ENCODE measurements at places on chromosomes 16 and 17.

- DNase-seq: no peak
These were observed 87.8 kb downstream of the GNAO1 start for GRCh38 chr16:56279132-56279531.

- no peak for DNase-seq
These were observed 257.1 kb downstream of the BCAS3 start for GRCh38 chr17:60934723-60935122.

GRCh38 chr16:77896415-77897128, 108.2 kb downstream of the VAT1L start:
- DNase-seq: no peak

GRCh38 chr17:67546578-67547527, 169.8 kb downstream of the PITPNC1 start:
- DNase-seq: no peak

DNA sequence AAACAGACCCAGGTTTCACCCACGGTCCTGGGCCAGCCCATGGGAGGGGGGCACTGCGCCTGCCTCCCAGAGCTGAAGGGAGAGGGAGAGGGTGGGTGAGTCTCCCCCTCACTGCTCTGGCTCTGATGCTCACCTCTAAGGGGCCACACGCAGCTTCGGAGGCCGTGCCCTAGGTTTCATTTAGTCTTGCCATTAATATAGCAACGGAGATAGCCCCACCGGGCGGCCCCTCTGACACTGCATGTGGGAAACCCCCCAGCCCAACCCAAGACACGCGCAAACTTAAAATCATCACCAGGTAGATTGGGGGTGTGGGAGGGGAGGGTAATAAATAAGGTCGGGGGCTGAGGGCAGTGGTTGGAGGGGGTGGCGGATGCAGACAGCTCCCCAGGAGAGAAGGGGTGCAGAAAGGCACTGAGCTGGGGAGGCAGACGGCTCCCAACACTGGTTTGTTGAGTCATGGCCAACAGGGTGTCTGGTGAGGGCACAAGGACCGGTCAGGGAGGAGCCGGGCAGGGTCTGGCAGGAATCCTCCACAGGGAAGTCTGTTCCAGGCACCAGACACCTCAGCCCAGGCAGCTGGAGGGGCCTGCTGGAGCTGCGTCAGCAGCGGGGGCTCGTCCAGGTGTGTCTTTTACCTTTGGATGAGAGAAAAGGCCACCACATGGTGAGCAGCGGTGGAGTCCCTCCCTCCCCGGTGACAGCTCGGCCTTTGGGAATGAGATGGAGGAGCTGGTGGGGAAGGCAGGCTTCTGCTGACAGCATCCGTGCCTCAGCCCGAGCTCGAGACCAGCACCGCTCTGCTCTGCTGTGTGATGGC, 32.0 kb upstream of the DOC2B start:
- DNase-seq: no peak

- no peak for DNase-seq
These were observed 62.4 kb upstream of the NLK start for GRCh38 chr17:27980043-27980442.

- DNase-seq: no peak
These were observed 610.7 kb downstream of the KCNJ2 start for GRCh38 chr17:70780031-70780430.

DNA sequence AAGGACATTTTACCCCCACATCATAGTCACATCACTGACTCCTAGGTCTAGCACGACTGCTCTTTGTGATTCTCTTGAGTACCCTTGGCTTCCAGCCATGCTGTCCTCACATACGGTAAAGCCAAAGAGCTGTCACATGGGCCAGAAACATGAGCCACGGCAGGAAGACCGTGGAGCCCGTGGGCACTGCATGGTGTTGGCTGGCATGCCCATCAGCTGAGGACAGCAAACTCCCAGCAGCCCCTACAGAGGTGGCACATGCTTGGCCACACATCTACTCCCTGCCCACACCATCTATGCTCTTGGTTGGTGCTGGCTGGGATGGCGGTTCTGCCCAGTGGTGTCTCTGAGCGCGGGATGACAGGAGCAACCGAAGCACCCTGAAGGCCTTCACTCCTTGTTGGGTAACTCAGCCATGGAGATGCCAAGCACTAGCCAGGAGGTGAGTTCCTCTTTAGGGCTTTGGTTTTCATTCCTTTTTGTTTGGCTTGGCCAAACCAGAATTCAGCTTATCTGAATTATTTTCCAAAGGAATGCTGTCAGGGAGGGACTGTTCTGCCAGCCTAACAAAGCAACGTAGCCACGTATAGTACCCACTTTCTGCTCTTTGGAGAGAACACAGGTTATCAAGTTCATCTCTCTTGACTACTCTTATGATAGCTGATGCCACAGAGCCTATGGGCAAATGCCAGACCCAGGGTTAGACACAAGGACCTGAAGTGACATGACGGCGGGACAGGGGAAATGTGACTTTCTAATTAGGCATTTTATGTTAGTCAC, 10.0 kb downstream of the TNFAIP1 start:
- no peak for DNase-seq

GRCh38 chr17:61456688-61457225, 4.5 kb downstream of the TBX4 start:
- DNase-seq: no peak

- no peak for DNase-seq
These were observed 1.4 kb downstream of the CDK5R1 start for GRCh38 chr17:32488177-32488542.

GRCh38 chr16:68943961-68944360, 100.6 kb downstream of the TANGO6 start:
- no peak for DNase-seq

DNA sequence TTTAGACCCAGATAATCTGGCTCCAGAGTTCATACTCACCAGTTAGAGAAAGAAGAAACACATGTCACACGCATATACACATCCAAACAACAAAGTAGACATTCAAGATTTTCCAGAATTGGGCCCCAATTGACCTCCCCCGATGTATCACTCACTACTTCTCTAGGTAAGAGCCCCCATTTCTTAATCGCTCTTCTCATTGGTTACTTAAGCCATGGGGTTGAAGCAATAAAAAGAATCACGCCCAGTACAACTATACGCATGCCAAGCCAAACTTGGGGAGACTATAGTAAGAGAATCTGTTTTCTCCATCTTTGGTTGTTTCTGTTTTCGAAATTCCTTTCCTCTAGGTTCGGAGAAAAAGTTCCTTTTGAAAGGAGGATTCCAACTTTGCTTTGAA, 565 bp downstream of the DDX52 start:
- DNase-seq: no peak

DNA sequence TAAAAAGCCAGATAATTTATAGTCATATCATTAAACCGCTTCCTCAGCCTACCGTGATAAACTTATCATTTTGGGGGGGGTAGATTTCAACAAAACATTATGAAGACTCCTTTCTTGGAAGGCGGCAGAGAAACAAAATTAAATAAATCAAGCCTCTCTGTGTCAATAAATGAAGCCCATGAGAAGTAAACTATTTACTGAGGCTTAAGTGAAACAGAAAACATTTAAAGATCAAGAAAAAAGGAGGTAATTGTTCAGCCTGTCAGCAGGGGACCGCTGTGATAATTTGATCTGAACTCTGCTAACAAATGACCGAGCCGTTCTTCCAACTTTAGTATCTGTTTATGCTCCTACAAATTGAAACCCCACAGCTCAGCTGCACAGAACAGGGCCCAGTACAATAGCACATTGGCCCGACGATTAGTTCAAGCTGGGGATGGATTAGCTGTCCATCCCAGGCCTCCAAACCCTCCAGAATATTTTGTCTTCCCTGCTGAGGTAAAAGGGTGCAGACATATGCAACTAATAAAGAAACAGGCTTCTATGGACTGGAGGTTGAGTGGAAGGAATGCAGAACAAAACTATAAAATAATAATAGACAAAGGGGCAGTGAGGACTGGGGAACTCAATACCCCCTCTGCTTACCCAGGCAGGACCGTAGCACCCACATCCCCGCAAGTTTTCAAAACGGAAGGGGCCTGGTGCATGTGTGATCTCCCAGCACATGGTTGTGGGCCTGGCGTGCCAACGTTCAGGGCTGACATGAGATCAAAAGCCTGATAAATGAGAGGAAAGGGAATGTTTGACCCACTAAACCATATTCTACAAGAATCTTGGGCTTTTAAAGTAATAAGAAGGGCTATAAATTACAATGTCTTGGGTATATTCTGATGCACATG, 298.1 kb upstream of the IRX5 start:
- DNase-seq: no peak

DNA sequence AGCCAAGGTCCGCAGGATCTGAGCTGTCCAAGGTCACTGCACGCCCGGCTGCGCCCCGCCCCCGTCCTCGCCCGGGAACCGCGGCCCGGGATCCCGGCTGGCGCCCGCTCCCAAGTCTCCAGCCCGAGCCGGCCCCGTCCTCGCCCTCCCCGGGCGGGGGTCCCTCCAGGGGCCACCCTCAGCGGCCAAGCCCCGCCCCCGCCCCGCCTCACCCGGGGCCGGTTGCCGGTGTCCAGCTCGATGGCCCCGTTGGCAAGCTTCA, 216 bp downstream of the VPS9D1 start:
- DNase-seq: no peak

DNA sequence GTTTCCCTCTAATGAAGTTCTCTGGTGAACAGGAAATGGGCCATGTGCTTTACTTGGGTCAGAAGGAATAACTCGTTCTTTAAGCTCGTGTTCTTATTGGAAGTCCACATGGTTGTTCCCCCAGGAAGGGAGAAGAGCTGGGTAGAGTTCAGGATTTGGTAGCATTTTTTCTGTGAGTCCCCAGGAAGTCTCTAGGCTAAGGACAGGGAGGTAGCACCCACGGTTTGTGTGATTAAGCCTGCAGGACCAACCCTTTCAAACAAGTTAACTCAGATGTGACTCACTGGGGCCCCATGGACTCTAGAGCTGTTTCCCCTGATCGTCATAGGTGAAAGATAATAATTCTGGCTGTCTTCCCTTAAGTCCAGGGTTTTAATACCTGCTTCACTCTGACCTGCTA, 16.4 kb downstream of the SAP30BP start:
- no peak for DNase-seq

- DNase-seq: no peak
These were observed 5.2 kb upstream of the CCDC182 start for GRCh38 chr17:57750109-57750871.

GRCh38 chr16:66219491-66219890, 147.0 kb upstream of the CDH5 start:
- DNase-seq: no peak

GRCh38 chr16:17939723-17940122, 396.8 kb downstream of the NPIPA8 start:
- no peak for DNase-seq

- no peak for DNase-seq
These were observed 10.1 kb upstream of the TMEM219 start for GRCh38 chr16:29951625-29952365.

GRCh38 chr17:2071455-2072281, 16.8 kb downstream of the HIC1 start:
- no peak for DNase-seq

- DNase-seq: no peak
These were observed 82.0 kb upstream of the ALOX12 start for GRCh38 chr17:6913608-6914443.

DNA sequence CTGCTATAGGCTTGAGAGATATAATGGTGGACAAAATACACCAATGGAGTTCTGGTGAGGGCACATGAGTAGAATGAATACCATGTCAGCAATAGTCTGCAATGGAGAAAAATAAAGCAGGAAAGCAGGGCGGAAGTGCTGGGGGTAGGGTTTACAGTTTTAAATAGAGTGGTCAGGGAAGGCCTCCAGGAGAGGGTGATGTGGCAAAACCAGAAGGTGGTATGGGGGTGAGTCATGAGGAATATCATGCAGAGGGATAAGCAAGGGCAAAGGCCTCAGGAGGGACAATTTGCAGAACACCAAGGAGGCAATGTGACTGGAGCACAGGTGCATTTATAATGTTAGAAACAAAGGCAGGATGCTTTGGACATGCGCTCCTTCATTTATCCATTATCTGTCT, 102.0 kb downstream of the ITFG1 start:
- DNase-seq: no peak

DNA sequence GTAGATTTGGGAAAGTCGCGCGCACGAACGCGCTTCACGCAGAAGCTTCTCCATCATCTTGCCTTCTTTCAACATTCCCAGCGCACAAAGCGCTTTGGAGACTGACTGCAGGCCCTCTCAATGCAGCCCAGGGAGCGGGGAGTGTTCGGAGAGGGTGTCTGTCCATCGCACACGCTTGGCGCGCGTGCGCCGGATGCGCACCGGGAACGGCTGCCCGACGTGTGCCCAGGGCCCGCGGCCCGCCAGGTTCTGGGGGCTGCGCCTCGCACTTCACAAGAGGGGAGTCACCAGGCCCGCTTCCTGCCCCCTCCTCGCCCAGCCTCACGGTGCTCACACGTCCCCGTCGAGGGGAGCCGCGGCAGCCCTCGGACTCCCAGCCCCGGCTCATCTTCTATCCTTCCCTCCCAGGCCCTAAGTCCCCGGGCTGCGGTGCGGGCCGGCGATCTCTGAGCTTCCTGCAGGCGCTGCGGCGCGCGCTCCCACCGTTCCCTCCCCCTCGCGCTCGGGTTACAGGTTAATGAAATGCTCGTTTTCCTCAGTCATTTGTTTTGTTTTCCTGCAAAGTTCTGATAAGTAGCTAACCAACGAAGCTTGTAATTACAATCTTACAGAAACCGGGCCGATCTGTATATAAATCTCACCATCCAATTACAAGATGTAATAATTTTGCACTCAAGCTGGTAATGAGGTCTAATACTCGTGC, 2.8 kb upstream of the IRX3 start:
- DNase-seq: no peak

GRCh38 chr16:11051879-11052808, 107.8 kb downstream of the CLEC16A start:
- no peak for DNase-seq

GRCh38 chr16:68233835-68234187, 2.1 kb downstream of the ESRP2 start:
- DNase-seq: no peak

GRCh38 chr16:57614536-57614935, 13.9 kb upstream of the ADGRG1 start:
- DNase-seq: no peak

DNA sequence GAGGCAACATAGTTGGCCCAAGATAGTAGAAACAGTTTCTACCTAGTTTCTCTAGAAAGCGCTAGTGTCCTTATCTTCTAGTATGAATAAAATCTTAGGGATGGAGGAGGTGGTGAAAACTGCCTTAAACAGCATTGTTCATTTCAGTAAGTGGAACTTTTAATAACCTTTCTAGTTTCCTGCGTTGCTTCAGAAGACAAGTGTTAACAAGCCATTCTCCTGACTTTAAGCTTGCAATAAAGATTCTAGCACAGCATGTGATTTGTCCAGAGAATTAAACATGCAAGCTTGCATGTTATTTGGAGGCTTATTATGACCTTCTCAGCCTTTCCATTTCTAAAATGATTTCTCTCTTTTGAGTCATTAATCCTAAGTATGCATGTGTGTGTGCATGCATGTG, 72.3 kb downstream of the TANGO6 start:
- DNase-seq: no peak

GRCh38 chr17:38896346-38896954, 26.6 kb downstream of the LASP1 start:
- no peak for DNase-seq

DNA sequence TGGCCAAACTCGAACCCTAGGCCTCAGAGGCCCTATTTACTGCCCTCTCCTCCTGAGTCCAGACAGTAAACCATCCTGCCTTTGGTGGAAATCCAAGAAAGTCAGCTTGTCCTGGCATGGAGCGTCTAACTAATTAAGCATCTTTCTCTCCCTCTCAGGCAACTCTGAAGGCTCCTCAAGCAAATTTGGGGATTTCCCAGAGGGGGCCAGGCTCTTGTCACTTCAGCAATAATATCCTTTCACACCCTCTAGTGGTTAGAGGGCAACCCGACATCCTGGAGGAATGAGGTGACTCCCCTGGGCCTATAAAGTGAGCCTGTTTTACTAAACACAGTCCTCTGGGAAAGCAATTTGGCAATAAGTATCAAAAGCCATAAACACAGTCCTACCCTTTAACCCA, 60.4 kb downstream of the NOG start:
- DNase-seq: no peak
